ENCODE measurements at places on chromosomes 4 and X.
A peak's percentile ranks its signal among the peaks of the same experiment; 100 is the strongest.

GRCh38 chr4:33086331-33086925, 2366.3 kb downstream of the PCDH7 start:
- no peak for DNase-seq

DNA sequence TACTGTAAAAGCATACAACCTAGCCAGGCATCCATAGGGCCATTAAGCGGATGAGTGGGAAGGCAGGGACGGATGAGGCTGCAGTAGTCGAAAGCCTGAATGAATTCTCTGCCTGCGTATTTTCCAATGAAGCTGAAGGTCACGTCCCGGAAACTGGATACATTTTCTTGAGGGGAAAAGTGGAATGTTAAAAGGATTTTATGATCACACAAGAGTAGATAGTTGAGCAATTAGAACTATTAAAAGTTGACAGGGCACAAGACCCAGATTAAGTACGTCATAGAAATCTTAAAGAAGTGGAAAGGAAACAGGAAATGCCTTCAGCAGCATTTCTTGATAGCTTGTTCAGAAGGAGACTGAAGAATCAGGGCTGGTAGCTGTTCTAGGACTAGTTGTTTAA, 98.3 kb upstream of the CXXC4 start:
- no peak for DNase-seq

DNA sequence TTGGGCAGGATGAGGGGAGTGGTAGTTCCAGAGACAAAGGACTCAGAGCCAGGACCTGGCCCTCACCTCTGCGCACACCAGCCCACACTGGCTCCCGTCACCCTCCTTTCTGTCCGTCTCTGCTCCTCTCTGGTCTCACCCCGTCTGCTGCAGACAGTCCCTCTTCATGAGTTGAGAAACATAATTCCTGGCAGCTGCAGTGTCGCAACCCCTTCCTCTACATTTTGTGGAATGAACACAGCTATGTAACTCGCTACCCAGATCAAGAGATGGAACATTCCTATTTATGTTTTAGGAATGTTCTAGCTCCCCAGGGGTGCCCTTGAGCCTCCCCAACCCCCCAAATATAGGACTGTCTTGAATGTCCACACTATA, 59.3 kb downstream of the SHROOM2 start:
- no peak for DNase-seq

- DNase-seq: no peak
Measured at GRCh38 chr4:7306021-7306965, 114.0 kb downstream of the SORCS2 start.

DNA sequence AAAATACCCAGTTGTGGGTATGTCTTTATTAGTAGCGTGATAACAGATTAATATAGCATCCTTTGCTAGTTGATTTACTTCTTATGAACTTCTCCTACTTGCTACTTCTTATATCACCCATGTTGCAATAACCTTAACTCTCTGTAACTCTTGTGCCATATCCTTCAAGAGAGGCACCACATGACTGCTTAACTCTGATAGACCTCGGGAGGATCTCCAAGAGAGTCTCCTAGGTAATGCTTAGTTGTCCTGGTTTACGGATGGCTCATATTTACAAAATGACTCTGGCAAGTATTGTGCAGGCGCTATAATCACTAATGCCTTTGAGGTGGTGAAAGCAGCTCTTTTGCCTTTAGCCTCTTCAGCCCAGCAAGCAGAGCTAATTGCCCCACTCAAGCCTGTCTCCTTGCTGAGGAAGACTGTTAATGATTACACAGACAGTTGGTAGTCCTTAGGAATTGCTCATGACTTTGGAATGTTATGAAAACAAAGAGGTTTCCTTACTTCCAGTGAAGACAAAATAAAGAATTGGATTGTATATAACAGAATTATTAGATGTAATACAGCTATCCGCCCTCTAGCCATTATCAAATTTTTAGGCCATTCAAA, 1305.8 kb downstream of the PCDH7 start:
- no peak for DNase-seq

- no peak for DNase-seq
Measured at GRCh38 chr4:75769036-75769435, 44.7 kb downstream of the USO1 start.

DNA sequence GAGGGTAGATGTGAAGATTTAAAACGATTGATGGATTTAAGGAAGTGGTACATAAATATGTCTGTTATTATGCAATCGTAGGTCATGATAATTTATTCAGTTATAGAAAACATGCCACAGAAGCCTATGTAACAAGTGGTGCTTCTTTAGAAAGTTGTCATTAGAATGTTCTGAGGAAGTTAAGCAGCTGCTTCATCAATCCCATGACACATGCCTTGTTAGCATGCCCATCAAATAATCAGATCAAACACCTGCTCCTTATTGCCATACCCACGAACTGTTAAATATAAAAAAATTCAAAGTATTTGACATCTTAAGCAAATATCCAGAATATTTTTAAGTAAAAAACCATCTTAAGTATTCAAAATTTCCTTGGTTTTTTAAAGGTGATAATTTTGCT, 76.4 kb upstream of the MYOZ2 start:
- no peak for DNase-seq

GRCh38 chr4:142365391-142365790, 480.7 kb downstream of the INPP4B start:
- no peak for DNase-seq

- DNase-seq: peak; percentile 38
Measured at GRCh38 chr4:107870916-107871786, 46.4 kb downstream of the SGMS2 start.

- DNase-seq: no peak
Measured at GRCh38 chrX:78658845-78659744, at the start of gene RTL3. TSS of gene RTL3 (minus strand) at chrX:78659328. CDS start at chrX:78658420, 908 bp downstream.

- no peak for DNase-seq
Measured at GRCh38 chr4:158873795-158874401, 105.1 kb downstream of the FNIP2 start.

DNA sequence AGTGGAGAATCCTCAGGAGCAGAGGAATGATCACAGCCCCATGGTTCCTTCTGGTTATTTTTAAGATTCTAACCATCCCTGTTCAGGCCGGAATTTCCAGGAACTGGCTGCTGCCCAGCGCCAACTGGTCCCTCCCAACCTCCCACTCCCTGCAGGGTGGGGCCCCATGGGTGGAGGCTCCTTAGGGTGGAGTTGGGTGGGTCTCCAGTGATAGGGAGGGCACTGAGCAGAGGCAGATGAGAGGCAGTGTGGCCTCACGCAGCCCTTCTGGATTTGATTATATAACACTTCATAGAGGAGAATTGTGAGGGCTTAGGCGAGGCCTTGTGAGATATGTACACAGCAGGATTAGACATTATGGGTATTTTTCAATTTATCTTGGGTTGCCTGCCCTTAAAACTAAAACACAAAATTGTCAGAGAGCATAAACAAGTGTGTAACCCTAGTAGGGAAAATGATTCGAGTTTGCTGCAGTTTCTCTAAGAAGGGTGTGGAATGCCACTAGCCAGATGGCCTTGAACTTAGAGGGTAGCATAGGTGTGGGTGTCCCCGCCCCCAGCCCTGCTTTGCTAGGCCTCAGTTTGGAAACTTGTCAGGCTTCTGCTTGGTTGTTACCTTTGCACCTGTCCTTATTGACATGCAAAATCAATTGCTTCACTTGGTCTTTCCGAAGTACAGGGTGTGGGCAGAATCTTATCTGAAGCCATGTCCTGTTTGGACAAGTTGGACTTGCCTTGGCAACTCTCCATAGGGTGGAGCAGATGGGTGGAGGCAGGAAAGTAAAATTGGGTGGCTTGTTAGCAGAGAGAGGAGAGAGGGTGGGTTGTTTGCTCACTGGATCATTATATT, 9.4 kb downstream of the KLF3 start:
- DNase-seq: peak; percentile 60

GRCh38 chr4:177057186-177057585, 252.5 kb upstream of the NEIL3 start:
- DNase-seq: no peak

- no peak for DNase-seq
Measured at GRCh38 chrX:107773206-107773605, 2.4 kb downstream of the TSC22D3 start.

- DNase-seq: no peak
Measured at GRCh38 chrX:155259752-155260151, 4.5 kb downstream of the RAB39B start.

DNA sequence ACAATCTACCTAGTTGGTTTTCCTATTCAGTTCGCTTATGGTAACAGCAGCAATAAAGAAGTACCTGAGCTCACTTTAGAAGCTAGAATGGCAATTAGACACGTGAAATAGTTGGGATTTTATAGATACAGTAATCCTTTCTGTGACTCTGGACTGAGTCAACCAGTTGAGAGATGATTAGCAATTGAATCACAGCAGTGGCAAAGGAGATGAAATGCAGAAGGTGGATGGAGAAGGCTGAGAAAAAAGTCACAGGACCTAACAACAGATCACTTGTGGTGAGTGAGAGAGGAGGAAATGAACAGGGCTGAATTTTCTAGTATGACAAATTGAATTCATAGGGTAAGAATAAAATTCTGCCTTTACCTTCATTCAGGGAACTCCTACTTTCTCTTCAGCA, 197.1 kb upstream of the MAGEB18 start:
- no peak for DNase-seq

DNA sequence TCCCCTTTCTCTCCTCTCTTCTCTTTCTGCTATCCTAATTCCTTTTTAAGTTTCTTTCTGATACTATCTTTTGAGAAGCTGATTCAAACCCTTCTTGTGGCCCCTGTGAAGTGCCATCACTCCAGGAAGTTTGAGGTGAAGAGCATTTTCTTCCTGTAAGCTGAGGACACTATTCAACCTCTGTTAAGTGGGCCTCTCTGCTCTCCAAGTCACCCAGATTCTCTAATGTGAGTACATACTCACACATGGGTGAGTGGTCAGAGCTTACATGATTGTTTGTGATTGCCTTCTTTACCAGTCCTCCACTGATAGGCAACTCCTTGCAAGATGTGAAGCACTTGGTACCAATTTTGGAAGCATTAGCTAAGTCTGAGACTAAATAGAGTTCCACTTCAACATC, 18.4 kb upstream of the SMIM10L2A start:
- DNase-seq: no peak

GRCh38 chr4:123397144-123398065, 810 bp downstream of the SPRY1 start:
- DNase-seq: peak; percentile 31

GRCh38 chr4:184980261-184980660, 38.0 kb upstream of the HELT start:
- no peak for DNase-seq

DNA sequence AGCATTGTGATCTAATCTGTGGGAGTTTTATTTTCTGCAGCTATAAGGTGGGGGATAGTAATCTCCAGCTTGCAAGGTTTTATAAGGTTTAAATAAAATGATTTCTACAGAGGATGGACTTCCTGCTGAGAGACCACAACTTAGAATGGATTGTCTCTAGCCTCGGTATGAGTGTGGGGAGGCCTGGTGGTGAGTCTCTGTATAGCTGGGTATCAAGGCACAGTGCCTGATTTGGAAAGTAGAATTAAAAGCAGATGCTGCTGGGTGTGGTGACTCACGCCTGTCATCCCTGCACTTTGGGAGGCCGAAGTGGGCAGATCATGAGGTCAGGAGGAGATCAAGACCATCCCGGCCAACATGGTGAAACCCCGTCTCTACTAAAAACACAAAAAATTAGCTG, 162.0 kb upstream of the GATB start:
- DNase-seq: no peak

- no peak for DNase-seq
Measured at GRCh38 chr4:1583051-1583785, 100.9 kb downstream of the FAM53A start.

- DNase-seq: no peak
Measured at GRCh38 chr4:118348886-118349285, 3.9 kb downstream of the PRSS12 start.

Measured in NCI-H510A treated with DMSO at 0.1 percent for 48 hours (cell line).